Hypothalamus (tissue), 51 donors: ENCODE measurements at places on chromosomes 11 and 22.

DNA sequence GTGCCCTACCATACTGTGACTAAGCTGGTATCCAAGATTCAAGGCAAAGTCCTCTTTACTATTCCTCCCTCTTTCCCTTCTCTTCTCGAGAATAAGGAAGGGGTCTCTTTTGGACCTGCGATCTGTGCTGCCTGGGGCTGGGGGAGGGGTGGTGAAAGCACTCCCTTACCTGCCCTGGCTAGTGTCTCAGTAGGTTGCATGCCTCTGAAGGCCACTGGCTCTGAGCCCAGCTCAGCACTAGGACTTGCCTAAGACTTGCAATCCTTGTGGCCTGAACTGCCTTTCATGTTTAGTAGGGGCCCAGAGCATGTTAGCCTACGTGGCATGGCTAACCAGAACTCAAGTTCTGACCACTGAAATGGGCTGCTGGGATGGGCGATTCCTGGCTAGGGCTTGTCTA lies 13.0 kb upstream of the REXO2 start:
- DNase-seq = no peak

GRCh38 chr11:8066036-8066910 lies 14.7 kb upstream of the TUB start:
- no peak for DNase-seq

DNA sequence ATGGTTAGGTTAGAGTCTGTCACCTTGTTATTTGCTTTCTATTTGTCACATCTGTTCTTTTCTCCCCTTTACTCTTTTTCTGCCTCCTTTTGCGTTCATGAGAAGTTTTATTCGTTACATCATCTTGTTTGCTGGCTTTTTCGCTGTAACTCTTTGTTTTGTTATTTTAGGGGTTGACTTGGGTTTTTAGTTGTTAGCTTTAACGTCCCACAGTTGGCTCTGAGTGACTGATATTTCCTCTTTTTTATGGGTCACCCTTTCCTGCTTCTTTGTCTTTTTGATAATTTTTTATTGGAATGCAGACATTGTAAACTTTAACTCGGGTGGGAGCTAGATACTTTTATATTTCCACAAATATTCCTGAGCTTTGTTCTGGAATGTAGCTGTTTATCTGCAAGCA lies 13.3 kb upstream of the TNNT3 start:
- DNase-seq = no peak

- no peak for DNase-seq
Observed at GRCh38 chr11:116692318-116693101, 80.3 kb downstream of the BUD13 start.

DNA sequence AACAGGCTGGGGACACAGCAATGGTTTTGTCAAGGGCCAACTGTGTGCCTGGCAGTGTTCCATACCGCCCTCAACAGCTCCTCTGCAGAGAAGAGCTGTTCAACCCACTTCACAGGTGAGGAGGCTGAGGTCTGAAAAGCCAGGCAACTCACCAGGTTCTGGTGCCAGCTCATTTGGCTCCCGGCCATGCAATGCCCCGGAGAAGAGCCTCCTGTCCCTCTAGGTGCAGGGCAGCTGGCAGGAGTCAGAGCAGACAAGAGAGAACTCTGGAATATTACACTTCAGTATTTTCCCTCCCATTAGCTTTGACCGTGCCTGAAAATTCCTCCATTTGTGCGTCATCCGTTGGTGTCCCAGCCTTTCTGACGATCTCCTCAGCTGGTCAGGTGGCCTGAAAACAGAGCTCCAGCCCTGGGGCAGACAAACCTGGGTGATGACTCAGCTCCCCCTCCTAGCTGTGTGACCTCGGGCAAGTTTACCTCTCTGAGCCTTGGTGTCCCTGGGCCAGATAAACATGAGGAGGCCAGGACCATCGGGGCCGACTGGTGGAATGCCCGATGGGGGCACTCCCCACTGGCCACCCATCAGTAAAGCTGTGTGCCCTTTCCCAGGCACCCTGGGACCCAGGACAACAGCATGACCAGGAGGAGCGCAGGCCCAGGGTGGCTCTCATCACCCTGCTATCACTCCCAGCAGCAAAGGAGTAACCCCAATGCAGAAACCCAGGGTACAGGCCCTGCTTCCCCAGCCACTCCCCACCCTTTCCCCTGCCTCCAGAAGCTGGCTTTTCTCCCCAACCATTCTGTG lies 9.6 kb upstream of the C1QTNF6 start:
- DNase-seq = no peak

DNA sequence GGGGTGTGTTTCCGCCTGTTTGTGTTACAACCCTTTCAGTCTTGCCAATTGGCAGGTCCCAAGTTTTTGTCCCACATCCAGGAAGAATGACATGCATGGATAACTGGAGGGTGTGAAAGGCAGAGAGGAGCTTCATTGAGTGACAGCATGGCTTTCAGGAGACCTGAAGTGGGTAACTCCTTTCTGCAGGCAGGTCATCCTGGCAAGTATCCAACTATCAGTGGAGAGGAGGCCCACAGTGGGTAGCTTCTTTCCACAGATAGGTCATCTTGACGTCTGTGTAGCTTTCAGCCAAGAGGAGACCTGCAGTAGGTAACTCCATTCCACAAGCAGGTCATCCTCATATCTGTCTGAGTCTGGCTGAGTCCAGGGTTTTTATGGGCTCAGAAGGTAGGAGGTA lies 1268.8 kb upstream of the CNTN5 start:
- no peak for DNase-seq

GRCh38 chr22:44554411-44554810 lies 56.4 kb upstream of the RTL6 start:
- DNase-seq = no peak

DNA sequence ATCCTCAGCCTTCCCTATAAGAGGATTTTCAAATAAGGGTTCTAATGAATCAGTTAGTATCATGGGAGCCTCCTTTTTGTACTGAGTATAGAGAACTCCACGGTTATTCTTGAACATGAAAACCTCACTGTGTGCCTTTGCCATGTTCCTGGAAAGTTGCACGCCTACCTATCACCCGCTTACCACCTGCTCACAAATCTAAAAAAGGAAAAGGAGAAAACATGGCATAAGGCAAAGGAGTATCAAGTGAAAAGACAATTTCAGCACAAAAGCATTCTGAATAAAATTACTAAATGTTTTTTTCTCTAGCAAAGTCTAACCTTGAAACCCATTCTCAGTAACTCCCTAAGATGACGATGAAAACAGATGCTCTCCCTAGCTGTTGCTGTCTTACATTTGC lies 511.8 kb upstream of the API5 start:
- no peak for DNase-seq

DNA sequence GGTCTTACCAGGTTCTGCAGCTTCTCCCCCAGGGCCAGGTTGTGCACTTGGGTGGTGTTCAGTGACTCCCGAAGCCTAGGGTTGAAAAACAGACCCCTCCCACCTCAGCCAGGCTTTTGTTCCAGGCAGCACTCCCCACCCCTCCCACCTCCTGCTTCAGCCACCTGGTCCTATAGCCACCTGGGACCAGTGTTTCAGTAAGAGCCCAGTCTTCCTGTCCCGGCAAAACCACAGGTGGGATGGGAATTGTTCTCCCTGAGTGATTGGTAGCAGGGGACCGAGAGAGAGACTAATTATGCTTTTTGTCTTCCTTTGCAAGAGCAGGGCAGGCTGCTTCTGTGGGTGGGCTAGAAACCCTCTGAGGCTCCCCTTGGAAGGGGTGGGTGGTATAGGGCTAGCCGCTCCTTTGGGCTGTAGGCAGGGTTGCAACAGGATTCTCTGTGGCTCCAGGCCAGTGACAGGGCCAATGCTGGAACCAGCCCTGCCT lies 8.5 kb upstream of the NAALADL1 start:
- DNase-seq = no peak

GRCh38 chr11:68722143-68722542 lies 29.2 kb downstream of the TESMIN start:
- no peak for DNase-seq

- DNase-seq = no peak
Observed at GRCh38 chr11:106281455-106282173, 204.2 kb downstream of the AASDHPPT start.

DNA sequence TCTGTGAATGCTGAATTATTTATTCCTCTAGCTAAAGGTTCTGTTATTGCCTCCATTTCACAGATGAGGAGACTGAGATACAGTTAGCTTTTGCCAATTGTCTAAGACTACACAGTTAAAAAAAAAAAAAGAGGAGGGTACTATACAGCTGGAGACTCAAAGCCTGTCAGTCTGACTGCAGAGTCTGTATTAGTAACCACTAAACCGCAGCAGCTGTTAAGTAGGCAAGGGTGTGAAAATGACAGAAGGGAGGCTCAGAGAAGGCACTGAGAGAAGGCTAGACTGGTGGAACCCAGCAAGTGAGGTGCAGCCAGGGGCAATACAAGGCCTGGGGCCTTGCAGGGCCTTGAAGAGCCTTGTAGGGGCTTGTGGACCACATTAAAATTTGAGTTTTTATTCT lies 181.2 kb downstream of the CSNK2A3 start:
- no peak for DNase-seq

DNA sequence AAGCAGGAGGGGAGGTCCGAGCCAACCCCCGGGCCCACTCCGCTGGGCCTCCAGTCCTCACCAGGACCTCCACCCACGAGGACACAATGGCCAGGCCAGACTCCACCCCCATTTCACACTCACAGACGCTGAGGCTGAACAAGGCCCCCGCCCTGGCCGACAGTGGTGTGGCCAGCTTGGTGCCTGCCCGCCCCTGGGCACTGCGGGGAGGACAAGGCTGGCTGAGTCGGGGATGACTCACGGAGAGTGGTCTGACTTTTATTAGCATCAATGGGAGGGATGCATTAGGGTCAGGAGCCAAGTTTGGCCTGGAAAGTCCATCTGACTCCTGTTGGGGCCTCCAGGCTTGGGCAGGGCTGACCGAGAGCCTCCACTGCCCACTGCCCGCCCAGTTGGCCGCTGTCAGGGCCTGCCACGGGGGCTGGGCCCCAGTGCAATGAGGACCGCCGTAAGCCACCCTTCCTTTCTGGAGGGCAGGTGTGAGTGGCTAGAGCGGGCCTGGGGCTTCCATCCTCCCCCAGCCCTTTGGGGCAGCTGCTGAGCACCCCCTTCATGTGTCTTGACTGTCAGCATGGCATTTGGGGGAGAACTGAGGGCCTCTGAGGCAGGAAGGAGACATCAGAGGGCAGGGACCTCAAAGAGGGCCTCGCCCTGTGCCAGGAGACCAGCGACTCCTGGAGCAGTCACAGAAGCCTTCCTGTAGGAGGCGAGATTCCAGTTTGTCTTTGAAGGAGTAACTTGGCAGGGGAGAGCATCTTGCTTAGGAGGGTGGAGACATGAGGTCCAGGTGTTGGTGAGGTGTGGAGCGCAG lies 10.6 kb downstream of the TSPAN32 start:
- no peak for DNase-seq

GRCh38 chr11:126355926-126356897 lies 726 bp downstream of the ST3GAL4 start:
- DNase-seq = peak; percentile 39

DNA sequence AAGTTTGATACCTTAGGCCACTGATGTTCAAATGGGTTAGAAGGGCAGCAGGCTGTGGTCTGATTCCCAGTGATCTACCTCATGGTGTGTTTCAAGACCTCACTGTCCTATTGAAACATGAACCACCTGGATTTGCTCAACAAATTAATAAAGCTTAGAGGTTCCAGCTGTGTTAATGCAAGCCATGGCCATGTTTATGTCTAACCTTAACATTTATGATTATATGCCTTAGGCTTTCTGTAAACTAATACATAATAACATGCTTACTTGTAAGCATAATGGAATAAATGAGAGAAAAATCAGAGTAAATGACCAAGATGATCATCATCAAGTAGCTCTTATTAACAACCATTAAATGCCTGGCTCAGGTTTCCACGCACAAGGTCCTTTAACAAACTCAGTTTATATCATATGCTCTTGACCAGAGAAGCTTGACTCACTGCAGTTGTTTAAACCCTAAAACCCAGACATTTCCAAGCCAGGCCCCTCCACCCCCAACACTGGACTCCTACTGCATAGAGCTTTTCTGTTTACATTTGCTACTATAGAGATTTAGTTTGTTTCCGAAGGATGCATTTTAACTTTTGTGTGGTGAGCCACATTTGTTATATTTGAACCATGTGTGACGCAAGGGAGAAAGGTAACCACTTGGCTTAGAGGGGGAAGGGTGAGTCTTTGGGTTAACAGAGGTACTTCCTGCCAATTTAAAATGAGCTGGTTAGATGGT lies 43.7 kb downstream of the KREMEN1 start:
- DNase-seq = no peak

- DNase-seq = no peak
Observed at GRCh38 chr11:119361941-119362725, 15.6 kb upstream of the MFRP start.

DNA sequence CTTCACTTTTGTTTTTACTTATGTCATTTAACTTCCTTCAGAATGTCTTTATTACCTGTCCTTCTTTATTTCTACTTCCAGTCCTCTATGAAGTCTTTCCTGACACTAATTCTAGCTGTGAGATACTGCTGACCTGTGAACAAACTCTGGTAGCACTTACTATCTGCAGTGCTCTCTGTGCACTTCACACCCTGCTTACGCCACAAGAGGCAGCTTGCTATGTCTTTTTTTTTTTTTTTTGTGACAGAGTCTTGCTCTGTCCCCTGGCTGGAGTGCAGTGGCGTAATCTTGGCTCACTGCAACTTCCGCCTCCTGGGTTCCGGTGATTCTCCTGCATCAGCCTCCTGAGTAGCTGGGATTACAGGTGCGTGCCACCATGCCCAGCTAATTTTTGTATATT lies 10.7 kb downstream of the STIM1 start:
- DNase-seq = no peak

GRCh38 chr11:2737866-2738265 lies 38.1 kb upstream of the KCNQ1OT1 start:
- no peak for DNase-seq

DNA sequence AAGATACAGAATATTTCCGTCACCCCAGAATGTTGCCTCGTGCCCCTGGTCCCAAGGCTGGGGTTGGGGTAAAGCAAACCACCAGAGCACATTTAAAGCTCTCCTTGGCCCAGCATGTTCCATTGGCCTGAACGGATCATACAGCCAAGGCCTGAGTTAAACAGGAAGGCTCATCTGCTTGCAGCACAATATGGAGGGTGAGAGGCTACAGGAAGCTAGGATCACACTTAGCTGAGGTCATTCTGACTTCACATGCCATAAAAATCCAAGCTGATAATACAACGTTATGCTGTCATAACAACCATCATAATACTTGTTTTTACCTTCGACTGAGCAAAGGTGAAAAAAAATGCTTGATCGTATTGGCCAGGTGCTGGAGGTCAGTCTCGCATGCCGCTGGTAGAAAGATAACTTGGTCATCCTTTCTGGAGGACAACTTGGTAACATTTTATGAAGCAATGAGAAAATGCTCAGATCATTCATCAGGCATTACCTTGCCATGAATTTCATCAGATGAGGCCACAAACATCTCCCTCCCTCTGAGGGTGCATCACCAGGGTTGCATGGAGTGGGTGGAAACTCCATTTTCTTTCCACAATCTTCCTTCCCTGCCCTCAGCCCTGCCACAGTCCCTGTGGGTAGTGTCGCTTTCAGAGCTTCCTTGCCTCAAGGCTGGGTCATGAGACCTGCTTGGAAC lies 31.9 kb upstream of the RTL6 start:
- DNase-seq = no peak

GRCh38 chr11:114025329-114025907 lies 34.1 kb upstream of the ZBTB16 start:
- DNase-seq = no peak
